NCI-H1694 treated with DMSO at 0.1 percent for 48 hours (cell line): ENCODE measurements at places on chromosomes 7 and 10.

DNA sequence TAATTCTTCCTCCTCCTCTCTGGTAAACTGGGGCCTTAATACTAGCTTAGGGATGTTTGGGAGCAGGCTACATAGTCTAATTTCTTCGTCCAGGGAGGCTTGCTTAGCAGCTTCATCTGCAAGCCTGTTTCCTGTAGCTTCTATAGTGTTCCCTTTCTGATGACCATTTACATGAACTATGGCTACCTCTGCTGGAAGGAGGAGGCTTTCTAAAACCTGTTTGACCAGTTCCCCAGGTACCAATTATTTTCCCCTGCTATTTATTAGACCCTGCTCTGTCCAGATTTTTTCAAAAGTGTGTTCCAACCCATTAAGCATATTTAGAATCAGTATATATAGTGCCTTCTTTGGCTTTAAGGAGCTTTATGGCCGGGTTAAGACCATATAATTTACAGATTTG lies 38.8 kb upstream of the DNAH11 start:
- DNase-seq = no peak

DNA sequence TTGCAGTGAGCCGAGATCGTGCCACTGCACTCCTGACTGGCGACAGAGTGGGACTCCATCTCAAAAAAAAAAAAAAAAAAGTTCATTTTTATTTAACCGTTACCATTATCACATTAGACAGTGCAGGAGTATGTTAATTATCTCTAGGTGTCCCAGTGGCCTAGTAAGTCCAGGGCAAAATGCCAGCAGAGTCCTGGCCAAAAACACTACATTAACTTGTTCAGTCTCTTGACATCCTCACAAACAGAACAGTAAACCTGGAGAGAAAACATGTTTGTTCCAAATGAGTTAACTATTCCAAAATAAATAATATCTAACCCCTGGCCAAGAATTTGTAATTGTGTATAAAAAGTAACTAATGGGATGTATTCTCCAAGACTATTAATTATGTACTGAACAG lies 43.2 kb downstream of the PTPRZ1 start:
- DNase-seq = no peak

DNA sequence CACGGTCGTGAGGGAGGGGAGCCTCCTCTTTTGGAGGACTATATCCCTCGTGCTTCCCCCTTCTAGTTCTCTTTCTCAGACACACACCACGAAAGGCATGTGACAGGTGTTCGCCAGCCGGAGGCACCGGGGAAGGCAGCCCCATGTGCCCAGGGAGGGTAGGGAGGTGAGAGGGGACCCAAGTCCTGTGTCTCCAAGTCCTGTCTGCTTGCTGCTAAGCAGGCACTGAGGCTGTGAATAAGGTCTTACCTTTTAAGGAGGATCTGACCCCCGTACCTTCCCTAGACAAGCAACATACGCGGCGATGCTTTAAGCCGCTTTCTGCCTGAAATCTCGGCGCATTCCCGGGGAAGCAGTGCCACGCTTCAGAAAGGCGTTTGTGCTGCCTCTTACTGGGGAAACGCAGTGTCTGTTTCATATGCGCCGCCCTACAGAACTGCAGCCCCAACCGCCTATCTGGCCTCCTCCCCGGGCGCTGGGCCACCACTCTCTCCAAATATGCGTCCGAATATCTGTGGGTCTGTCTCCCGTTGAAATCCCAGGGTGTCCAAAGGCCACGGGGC lies 770 bp downstream of the PLXNA4 start:
- DNase-seq = peak; percentile 65

- DNase-seq = no peak
Measured at GRCh38 chr10:692682-693351, 3.3 kb upstream of the DIP2C start.

DNA sequence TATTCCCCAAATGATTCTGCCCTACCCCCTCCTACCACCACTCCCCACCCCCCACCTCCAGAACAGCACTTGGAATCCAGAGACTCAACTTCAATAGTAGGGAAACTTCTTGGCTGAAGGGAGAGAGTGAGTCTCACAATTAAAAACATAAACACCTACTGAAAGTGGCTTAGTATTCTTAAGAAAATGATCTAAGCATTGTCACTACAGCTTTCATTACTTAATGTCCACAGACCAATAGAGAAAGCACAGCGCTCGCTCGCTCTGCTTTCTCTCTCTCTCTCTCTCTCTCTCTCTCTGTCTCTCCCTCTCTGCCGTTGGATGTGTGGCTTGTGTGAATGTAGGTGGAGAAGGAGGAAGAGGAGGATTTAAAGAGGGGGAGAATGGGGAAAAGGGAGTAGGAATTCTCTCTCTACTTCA lies 1.5 kb upstream of the SEMA3A start:
- no peak for DNase-seq

DNA sequence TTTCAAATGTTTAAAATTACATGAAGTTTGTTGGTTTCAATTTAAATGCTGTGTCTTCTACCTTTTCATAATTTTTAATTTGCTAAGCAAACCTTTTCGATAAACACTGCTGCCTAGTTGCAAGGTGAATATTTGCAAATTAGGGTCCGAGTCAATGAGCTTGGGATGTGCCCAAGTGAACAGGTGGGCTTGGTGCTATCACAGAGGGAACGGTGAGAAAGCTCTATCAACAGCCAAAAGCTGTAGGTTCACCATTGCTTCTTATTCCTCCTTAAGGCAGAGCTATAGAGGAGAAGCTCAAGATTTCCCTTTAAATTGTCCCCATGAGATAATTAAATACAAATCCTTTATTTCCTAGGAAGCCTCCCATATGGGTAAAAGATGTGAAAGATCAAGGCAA lies 245.3 kb upstream of the CELF2 start:
- DNase-seq = no peak

GRCh38 chr7:134457210-134457609 lies 1.7 kb downstream of the AKR1B1 start:
- no peak for DNase-seq

- DNase-seq = no peak
Measured at GRCh38 chr7:56174346-56174874, 58.2 kb upstream of the NUPR2 start.

GRCh38 chr10:77500754-77501151 lies 136.9 kb downstream of the KCNMA1 start:
- no peak for DNase-seq

GRCh38 chr10:13773496-13774170 lies 186.9 kb downstream of the PRPF18 start:
- DNase-seq = no peak

GRCh38 chr7:158403013-158403821 lies 184.4 kb downstream of the PTPRN2 start:
- DNase-seq = no peak

GRCh38 chr7:156147756-156148504 lies 335.7 kb upstream of the SHH start:
- DNase-seq = no peak

DNA sequence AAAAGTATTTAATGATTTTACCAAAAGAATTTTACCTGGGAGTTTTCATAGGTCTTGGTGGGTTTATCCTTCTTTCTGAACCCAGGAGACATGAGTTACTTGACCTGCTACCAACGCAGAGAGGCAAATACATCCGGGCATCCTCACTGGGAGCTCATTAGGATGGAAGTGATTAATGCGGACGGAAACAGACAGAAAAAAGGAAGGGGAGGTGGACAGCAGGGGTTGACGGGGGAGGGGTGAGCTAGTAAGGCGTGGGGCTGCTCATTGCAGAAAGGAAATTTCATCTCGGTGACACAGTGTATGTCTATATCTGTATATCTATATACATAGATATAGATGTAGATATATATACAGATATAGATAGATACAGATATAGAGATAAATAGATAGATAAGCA lies 408.2 kb upstream of the ADARB2 start:
- no peak for DNase-seq

DNA sequence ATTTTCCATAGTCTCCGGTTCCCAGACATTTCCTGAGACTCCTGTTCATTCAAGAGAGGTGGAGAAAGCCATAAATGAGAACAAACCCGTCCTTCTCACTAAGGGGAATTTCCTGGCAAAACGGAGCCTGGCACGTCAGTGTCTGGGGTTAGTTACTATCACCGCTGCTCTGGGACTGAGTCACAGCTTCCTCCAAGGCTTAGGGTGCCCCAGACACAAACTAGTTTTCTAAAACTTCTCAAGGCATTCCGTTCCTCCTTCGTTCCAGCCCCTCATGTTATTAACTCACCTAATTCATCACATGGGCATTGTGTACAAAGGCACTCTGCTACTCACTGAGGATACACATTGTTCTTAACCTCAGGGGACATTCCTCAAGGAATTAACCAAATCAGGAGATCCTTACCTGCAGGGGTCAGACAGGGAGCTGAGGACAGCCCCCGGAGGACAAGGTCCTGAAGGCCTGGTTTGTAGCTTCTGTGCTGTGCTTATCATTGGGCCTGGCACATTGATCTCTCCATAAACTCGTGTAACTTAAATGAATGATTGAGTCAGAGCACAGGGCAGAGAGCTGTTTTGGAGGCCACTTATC lies 103.0 kb upstream of the KLF6 start:
- DNase-seq = no peak

GRCh38 chr7:1598286-1598685 lies 28.5 kb upstream of the PSMG3 start:
- DNase-seq = no peak

- DNase-seq = no peak
Measured at GRCh38 chr7:18241543-18242231, 214.0 kb upstream of the PRPS1L1 start.

DNA sequence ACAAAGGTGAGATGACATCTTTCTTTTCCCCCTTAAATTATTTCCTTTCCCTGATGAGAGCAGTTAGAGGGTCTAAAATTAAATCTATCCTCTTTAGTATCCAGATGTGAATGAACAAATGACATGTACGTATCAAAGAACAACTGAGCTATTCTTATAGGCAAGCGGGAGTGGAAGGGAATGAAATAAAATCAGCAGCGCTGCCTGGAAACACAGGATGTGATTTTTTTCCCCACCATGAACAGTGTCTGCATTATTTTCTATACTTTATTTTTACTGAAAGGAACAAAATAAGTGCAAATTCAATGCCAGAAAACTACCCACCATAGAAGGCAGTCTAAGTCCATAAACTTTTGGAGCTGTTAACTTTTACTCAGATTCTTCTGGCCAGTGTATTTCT lies 40.6 kb downstream of the SLC26A4 start:
- DNase-seq = no peak

DNA sequence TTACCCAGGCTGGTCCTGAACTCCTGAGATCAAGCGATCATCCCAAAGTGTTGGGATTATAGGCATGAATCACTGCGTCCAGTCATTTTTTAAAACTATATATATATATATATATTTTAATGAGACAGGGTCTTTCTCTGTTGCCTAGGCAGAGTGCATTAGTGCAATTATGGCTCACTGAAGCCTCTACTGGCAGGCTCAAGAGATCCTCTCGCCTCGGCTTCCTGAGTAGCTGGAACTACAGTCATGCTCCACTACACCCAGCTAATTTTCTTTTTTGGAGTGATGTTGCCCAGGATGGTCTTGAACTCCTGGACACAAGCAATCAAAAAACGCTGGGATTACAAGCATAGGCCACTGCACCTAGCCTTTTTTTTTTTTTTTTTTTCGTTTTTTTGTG lies 55.3 kb upstream of the KAT6B start:
- no peak for DNase-seq

- DNase-seq = no peak
Measured at GRCh38 chr10:1609648-1609970, 127.7 kb downstream of the ADARB2 start.

- no peak for DNase-seq
Measured at GRCh38 chr7:51154201-51154600, 162.4 kb downstream of the COBL start.

DNA sequence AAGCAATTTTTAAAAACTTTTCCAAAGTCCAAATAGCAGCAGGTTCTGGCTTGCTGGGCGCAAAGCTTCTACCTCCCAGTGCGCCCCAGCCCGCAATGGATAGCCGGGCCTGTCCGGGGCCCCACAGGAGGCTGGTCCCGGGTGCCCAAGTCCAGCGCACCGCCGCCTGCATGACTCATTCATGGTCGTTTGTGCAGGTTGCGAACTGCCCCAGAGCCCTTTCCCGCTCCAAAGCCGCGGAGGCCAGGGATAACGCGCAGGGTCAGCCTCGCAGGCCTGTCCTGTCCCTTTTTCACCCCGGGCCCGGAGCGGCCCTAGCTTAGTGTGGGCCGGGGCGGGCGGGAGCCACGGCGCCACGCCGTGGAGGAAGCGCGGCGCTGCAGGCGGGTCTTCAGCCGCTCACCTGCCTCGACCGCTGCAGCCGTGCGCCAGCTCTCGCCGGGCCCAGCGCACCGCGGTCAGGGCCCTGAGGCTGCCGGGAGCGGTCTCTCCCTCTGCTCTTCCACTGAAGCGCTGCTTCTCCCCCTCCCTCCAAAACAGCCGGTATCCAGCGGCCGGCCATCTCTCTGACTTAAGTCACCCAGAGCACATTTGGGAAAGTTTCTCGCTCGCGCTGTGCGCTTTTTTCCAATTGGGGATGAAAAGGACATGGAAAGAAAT lies 1.7 kb upstream of the EGR2 start:
- DNase-seq = no peak

DNA sequence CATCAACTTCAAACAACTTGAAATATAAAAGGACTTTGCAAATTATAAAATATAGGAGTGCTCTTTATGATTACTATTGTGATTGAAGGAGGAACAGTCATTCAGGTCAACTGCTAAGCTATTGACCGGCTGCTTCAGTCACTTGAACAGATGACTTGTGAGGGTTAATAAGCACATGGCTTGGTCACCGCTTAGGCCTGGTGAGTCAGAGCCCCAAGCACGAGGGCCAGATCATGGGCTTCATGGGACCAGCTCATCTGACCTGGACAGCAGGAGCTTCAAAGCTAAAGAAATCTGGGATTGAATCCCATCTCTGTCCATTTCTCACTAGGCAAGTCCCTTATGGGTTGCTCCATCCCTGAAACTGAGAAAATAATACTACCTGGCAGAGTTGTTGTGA lies 60.4 kb upstream of the ADO start:
- no peak for DNase-seq

GRCh38 chr7:84950836-84951235 lies 236.0 kb downstream of the SEMA3D start:
- no peak for DNase-seq

DNA sequence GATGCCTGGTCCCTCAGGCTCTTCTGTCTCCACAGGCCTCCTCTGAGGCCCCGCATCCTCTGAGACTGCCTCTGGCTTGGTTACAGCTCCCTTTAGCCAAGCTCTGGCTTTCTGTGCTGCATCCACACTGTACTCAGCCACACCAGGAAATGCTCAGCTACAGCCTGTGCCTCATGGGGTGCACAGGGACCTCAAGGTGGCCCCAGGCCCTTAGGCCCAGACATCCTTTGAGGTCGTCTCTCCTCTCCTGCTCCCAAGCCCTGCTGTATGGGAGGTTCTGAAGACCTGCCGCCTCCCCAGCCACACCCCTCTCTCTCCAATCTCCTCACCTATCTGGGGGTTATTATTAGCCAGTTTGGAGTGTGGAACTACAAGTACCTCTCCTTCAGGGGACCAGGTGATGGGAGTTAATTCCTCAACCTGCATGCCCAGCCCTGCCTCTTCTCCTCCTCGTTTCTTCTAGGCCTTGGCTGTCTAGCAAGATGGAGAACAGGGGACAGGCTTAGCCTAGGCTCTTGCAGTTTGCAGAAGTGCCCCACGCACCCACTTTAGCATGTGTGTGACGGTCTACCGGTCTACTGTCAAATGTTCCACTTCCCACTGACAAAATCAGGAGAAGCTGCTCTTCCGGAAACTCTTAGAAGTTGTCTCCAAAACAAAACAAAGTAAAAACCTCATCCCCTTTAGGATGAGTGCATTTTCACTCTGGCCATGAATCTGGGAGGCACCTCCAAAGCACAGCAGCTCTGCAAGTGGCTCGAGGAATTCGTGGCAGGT lies 64.0 kb upstream of the WAC start:
- no peak for DNase-seq

- DNase-seq = no peak
Measured at GRCh38 chr10:29595636-29596225, 39.0 kb downstream of the SVIL start.

GRCh38 chr10:97760461-97761257 lies 11.1 kb downstream of the SFRP5 start:
- no peak for DNase-seq
